Amygdala (tissue), 56 donors: ENCODE measurements at places on chromosomes 6 and 20.

DNA sequence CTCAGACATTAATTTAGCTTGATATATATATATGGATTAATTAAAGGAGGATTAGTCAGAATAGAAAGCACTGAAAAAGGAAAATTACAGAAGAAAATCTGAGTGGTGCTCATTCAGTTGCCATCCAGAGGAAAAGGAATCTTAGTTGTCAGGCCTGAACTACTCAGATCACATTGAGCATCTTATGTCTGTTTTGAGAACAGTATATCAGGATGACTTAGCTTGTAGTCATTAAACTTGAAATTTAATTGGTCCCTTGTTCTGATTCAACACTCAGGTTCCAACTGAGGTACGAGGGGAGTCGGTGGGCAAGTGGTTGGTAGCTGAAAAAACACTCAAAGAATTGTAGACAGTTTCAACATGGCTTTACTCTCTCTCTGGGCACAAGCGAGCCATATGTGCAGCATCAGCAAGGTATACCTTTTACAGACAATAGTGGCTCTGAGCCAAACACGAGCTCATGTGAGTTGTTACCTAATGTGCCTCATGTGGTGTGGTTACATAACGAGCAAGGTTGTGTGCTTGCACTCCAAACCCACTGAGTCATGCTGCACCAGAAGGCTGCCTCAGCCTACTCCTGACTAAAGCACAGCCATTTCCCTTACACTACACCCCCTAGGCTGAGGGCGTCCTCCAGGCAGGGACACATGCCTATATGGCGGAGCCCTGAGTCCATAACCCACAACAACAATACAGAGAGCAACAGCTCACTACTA lies 73.0 kb upstream of the HMGN3 start:
- no peak for DNase-seq

DNA sequence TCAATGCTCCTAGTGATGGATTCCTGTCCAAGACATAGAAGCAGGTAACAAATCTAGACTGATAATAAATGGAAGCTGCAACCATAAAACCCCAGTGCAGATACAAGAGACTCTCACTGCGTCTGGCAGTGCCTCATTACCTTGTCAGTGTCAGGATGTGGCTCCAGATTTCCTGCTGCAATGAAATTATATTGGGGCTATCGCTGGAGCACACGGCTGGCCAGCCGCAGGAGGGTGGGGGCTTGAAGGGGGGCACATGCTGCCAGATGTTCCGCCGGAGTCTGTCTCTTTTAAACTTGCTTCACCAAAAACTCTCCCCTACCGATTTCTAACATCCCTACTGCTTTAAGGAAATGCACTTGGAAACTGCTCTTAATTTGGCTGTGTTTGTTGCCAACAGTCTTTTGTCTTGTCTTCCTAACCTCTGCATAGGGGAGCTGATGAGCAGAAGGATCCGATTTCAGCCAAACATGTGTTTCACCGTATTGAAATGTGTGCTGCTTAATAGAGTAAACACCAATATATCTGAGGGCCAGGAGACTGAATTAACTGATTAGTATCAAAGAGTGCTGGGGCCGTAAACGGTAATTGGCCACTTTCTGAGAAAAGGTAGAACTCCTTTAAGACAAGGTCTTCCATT lies 102.2 kb upstream of the EXOC2 start:
- DNase-seq: no peak

DNA sequence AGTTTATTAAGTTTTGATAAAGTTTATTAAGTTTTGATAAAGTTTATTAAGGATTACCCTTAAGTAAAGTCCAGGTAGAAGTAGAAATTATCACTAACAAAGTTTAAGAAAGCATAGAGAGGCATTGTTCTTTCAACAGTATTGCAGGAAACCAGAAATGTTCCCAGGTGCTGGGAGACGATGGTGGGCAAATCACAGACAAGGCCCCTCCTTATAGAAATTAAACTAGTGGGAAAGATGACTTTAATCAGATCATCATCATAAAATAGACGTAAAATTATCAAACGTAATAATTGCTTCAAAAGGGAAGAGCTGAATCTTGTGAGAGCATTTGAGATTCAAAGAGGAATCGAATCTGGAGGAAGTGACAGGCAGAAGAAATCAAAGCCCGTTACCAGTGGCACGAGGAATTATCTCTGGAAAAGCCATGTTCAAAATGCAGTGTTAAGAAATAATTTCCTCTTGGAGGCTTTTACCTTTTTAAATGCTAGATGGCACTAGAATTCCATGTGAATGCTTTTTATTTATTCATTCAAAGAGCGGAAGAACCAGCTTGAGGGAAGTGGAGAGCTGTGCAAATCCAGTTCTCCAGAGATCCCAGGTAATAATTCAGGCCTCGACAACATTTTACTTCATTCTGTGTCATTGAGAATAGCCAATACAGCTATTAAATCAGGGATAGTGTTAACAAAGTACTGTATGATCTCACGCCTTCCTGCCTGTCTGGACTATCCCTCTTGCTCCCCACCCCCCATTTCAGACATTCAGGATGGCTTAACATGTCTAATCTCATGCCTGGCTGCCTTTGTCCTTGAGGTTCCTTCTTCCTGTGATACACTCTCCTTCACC lies 1.0 kb upstream of the APMAP start:
- DNase-seq: no peak

- DNase-seq: no peak
These were observed 151.0 kb downstream of the ZDHHC14 start for GRCh38 chr6:157531986-157532365.

GRCh38 chr6:145241039-145241438 lies 494.3 kb downstream of the EPM2A start:
- DNase-seq: no peak

DNA sequence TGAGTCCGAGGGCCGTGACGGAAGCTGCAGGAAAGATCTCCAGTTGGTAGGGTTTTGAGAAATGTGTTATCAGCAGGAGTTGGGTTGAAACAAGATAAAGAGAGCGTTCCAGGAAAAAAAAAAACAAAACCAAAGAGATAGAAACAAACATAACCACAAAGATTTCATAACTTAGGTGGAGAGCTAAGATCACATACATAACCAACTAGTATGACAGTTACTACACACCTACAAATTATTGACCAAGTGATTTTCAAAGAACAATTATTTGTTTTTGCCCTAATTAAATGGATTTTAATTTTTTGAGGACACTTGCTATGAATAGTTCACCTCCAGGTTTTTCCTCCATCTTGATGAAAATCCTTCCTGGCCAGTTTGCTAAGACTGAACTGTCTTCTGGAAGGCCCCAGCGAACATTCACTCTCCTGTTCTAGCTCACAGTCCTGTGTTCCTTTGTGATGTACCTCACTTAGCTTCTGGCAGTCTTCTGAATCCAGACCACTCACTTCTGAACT lies 69.4 kb downstream of the SNX9 start:
- no peak for DNase-seq

DNA sequence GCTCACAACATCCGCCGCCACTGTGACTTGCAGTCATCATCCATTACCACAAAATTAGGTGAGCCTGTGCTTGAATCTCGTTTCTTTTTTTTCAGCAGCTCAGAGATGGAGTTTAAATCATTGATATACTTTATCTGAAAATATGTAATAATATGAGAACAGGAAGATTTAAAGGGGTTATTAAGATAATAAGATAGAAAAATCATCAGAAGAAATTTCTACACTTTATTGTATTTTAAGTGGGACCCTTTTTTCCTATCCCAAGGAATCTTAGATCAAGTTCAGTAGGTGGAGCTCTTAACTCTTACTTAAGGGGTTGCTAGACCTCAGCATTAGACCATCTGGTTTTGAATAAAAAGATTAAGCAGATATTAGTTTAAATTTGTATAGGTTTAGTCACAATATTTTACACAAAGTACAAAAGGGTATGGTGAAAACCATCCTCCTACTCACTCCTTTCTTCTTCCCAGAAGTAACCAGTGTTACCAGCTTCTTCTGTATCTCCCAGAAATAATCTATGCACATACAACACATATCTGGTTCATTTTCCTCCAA lies 9.4 kb upstream of the NCOA7 start:
- no peak for DNase-seq

- DNase-seq: no peak
These were observed 40.3 kb upstream of the CD93 start for GRCh38 chr20:23126281-23127061.

DNA sequence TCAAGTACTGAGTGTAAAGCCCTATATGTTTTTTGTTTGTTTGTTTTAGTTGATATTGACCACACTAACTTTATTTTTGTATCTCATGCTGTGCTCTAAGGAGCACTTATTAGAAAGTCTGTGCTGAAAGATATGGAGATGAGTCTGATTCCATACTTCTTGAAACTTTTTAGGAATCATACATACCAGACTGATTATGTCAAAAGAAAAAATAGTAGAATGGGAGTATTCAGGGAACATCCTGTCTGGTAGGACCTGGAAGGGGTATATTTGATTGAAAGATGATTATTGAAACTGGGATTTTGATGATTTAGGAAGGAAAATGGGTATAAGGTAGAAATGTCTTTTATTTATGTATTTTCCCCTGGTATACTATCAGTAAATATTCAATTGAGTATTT lies 111.4 kb downstream of the QKI start:
- DNase-seq: no peak
